ENCODE measurements at places on chromosomes 12 and 14. TPM values are rescaled to one million over a fixed set of nuclear protein-coding genes. Genes with fewer than 3 reads are reported as not detected.

The SLC5A8 gene
- not detected for total RNA-seq

The CISTR gene
- total RNA-seq, result not detected

The TRIM9 gene
- total RNA-seq, result 0.53 TPM

GRCh38 chr12:28683366-28683765 is 465.7 kb upstream of the FAR2 start:
- H3K36me3 ChIP-seq, result no peaks in the 10 kb centered on the region
- H3K4me1 ChIP-seq, result no peaks in the 10 kb centered on the region
- H3K27ac ChIP-seq, result no peak overlapping the region

DNA sequence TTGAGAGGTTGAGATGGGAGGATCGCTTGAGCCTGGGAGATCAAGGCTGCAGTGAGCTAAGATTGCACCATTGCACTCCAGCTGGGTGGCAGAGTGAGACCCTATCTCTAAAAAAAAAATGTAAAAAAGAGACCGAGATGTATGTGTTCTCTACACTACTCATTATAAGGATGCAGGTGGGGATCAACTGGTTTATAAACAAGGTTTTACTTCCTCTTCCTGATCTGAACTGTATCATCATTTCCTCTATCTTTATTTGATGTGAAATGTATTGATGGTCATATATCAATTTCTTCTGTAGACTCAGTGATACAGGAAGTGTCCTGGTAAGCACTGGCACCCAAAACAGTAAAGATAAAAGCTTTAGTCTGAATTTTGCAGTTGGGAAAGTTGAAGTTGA is 20.1 kb upstream of the USP44 start:
- H3K4me1 ChIP-seq, result no peaks in the 10 kb centered on the region
- H3K36me3 ChIP-seq, result no peaks in the 10 kb centered on the region
- no peak overlapping the region for H3K27ac ChIP-seq
- H3K27me3 ChIP-seq, result no peaks in the 10 kb centered on the region
- no peak overlapping the region for H3K4me3 ChIP-seq
- DNase-seq, result no peak
